Stimulated activated CD4-positive, alpha-beta T cell treated with anti-CD3 and anti-CD28 coated beads, Interleukin-15, amount 100 ng/mL, for 48 hours (primary cell): ENCODE measurements at places on chromosomes 11 and 22.

- DNase-seq, result peak; percentile 1
Observed at GRCh38 chr11:44823006-44823405, 96.2 kb downstream of the TSPAN18 start.

DNA sequence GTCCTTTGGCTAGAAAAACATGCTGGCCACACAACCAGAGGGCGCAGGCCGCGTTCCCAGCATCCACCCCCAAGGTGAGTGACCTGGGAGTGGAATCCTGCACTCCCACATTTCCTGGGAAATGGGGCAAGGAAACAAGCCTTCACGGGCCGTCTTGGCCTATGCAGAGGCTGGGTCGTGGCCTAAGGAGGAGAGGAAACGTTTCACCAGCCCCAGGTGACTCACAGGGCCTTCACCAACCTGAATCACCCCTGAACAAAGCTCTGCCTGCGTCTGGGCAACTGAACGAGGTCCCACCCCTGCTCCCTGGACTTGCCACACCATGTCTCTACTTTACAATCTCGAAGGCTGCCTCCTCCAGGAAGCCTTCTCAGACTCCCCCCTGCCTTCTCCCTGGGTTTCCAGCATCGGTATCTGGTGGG, 13.2 kb downstream of the MYH9 start:
- DNase-seq, result no peak

DNA sequence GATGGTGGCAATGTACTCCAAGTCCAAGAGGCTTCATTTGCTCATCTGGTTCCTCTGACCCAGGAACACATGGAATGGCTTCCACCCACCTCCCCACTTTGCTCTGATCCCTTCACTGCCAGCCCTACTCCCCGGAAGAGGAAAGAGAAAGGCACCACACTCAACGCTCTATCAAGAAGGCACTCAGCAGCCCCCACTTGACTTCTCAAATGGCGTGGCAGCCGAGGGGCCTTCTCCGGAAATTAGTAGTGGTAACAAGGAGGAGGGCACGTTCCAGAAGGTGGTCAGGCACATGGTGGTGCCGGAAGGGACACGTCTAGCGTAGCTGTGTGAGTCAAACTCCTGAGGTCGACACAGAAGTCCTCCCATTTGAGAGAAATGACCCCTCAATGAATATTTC, 36.5 kb upstream of the CYP2D6 start:
- DNase-seq, result no peak

- DNase-seq, result no peak
Observed at GRCh38 chr11:125935618-125936199, 10.1 kb upstream of the VSIG10L2 start.

GRCh38 chr11:78607696-78608095, 33.0 kb upstream of the NARS2 start:
- DNase-seq, result no peak

GRCh38 chr11:59706518-59707285, 6.9 kb downstream of the OR10V1 start:
- no peak for DNase-seq

GRCh38 chr11:34830035-34830434, 86.1 kb downstream of the APIP start:
- DNase-seq, result no peak

DNA sequence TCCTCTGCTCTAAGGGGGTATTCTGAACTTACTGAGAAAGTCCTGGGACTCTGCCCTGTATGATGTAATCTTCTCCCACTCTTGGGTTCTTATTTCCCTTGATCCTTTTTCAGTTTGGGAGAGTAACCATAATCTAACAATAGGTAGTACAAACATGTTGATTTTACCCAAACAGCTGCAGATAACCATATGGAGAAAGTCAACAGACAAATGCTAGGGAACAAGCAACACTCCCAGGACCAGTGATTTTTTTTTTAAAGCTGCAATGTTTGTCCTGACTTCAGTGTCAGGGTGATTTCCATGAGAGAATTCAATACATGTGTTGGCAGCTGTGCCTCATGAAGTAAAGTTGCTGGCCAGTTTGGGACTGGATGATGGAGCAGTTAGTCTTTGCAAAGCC, 156.5 kb downstream of the FCHSD2 start:
- DNase-seq, result no peak

GRCh38 chr11:107202241-107202640, 184.0 kb upstream of the GUCY1A2 start:
- no peak for DNase-seq

GRCh38 chr11:78318321-78319114, 99.1 kb downstream of the GAB2 start:
- no peak for DNase-seq

GRCh38 chr11:112977755-112978154, 16.5 kb downstream of the NCAM1 start:
- DNase-seq, result no peak

DNA sequence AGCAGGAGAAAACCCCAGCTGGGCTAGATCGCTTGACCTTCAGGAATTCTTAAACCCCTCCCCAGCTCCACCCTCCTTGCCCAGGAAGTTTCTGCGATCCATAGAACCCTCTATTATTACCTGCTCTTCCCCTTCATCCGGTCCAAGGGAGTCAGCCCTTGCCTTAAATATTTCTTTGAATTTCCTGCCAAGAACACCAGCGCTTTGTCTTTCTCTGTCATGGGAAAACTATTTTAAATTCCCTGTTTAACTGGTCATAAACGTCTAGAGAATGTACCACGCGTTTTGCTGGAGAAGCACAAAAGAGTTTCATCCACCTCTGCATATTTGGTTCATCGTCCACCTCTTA, 496 bp upstream of the TRAF6 start:
- DNase-seq, result no peak

DNA sequence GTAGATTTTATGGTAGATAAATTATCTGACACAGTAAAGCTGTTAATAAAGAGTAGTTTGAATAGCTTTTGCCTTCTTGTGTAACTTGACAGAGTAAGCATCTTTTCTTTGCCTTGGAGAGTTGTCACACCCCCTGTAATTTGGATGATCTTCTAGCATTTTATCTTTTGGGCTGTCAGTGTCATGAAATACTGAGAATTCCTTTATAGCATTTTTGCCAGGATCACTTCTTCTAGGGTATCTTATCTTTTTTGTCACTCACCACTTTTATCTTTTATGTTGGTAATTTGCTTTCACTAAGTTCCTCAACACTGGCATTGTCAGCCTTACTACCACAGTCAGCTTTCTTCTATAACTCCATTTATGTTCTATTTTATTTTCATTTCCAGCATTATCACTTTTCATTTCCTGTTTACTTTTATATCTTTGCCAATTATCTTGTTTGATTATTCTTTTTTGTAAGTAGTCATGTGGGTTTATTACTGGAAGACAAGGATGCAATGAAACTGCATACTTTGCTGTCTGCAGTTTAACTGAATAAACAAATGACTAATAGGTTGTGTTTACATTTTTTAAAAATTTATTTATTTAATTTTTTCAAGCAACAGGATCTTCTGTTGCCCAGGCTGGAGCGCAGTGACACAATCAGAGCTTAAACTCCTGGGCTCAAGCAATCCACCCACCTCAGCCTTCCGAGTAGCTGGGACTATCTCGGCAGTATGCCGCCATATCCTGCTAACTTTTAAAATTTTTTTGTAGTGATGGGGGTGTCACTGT, 28.1 kb upstream of the ACAT1 start:
- no peak for DNase-seq

- DNase-seq, result no peak
Observed at GRCh38 chr22:20615021-20615420, 107.6 kb downstream of the MED15 start.

- no peak for DNase-seq
Observed at GRCh38 chr11:80616070-80616800, 1175.4 kb upstream of the TENM4 start.

DNA sequence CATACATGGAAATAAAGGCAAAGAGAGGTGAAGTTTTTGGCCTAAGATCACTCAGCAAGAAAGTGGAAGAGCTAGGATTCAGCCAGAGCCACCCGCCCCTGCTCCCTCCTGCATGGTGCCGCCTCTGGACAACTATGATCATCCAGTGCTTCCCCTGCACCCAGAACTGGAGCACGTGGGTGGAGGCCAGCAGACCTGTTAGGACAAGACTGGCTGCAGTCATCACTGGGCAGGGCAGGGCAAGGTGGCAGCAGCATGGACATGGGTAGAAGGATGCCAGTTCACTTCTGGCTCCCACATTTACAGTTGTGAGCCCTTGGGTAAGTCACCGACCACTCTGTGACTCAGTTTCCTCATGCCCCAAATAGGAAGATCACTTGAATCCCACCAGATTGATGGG, 131.0 kb downstream of the FBXO7 start:
- DNase-seq, result no peak

- DNase-seq, result no peak
Observed at GRCh38 chr11:64876835-64877341, 1.5 kb downstream of the EHD1 start.

GRCh38 chr11:128324051-128324481, 263.3 kb downstream of the ETS1 start:
- no peak for DNase-seq

DNA sequence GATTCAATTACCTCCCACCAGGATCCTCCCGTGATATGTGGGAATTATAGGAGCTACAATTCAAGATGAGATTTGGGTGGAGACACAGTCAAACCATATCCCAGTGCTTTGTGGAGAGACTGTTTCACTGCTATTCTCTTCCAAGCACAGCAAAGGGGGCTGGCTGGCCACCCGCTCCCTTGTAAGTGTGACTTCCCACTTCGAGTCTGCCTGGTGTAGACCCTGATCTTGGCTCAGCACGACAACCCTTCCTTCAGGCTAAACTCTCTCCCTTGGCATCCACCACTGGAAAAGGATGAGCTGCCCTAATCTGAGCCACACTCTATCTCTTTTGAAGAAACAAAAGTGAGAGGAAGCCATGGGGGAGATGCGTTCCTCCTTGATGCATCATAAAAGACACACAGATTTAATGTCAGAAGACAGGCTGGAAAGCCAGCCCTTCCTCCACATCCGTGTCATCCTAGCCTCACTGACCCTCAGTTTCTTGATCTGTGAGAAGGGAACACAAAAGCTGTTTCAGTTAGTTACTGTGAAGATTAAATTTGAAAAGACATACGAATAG, 64.7 kb upstream of the CDON start:
- DNase-seq, result no peak

DNA sequence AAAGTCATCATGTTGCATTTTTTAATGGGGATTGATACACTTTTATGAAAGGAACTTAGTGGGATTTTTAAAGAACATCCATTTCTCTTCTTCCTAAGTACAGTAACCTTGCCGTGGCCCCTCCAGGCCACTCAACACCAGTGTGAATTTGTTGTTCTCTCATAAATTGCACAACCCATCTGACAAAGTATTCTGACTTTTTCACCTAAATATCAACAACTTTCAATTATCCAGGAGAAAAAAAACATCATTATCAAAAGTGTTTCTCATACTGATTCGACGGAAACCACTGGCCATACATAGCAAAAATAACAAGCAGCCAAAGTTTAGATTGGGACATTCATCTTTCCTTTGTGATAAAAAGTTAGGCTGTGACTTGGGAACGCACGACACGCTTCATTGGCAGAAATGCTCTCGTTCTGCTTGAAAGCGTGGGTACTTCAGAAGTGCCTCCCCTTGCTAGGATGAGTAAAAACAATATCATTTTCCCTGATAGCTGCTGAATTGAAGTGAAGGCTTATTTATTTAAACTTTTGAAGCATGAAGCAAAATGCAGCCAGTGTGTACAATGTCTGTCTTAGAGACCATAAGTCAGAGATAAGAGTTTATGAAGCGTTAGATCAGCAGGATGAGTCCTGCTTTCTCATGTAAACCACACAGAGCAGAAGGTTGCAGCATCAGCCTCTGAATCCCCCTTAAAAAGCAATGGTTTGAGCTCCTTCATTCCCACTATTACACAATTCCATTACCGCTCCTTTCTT, 20.6 kb upstream of the EIF3M start:
- no peak for DNase-seq

- DNase-seq, result no peak
Observed at GRCh38 chr22:38751066-38751421, 4.8 kb downstream of the SUN2 start.

DNA sequence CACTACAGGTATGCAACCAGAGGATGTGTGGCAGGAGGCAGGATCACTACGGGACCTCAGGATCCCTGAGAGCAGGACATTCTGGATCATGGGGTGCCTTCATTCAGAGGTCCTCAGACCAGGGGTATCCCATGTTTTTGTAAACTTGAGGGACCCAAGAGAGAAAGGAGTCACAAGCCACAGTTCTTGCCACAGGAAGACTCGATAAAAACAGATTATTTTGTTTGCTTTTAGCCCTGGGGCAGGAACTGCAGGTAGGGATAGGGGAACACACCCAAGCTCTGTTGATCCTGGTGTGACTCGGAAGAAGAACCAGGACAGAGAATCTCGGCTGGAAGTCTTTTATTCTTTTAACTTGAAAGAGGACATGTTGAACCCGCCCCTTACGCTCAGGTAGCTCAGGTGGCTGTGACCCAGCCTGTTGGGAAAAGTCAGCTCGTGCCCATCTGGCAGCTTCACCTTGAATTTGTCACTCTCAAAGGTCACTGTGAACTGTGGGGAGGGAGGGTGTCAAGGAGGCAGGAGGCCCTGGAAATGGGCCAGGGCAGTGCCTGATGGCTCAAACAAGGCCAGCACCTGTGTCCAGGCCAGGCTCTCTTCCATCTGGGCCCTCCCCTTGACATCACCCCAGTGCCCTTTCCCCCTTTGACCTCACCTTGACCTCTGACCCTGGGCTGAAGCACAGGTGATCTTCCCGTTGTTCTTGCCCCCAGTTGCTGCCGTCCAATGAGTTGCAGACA, 9.8 kb downstream of the LGALS2 start:
- no peak for DNase-seq

DNA sequence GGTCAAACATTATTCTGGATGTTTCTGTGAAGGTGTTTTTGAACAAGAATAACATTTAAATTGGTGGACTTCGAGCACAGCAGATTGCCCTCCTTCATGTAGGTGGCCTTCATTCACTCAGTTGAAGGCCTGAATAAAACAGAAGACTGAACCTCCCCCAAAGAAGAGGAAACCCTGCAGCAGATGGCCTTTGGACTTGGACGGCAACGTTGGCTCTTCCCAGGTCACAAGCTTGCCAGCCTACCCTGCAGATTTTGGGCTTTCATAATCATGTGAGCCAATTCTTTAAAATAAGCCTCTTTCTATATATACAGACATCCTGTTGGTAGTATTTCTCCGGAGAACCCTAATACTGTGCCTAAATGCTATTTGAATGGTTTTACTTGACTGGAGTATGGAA, 432.2 kb upstream of the NARS2 start:
- no peak for DNase-seq

GRCh38 chr11:112121981-112122615, 35.4 kb downstream of the SDHD start:
- no peak for DNase-seq

- no peak for DNase-seq
Observed at GRCh38 chr22:22618923-22619322, 25.5 kb upstream of the GGTLC2 start.
